Activated CD4-positive, alpha-beta T cell treated with anti-CD3 and anti-CD28 coated beads, Interleukin-2, amount 50 U/mL, for 16 hours (primary cell): ENCODE measurements at places on chromosomes 12 and 14.

DNA sequence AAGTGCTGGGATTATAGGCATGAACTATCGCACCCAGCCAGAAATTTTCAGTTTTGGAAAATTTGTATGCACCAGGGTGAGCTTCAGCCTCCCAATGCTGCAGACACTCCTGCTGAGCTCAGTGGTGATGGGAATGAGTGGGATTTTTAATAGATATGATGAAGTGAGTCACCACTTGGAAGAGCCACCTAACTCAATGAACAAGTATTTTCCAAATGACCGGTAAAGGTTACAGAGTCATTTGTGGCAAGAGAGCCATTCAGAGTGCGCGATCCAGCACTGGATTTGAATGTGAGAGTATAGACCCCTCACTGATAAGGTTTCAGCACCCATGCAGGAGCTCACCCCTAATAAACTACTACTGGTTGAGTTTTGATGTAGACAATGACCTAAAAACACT lies 100.7 kb downstream of the PPP2R5C start:
- no peak for DNase-seq

GRCh38 chr12:131188131-131189050 lies 234.7 kb downstream of the ADGRD1 start:
- DNase-seq = no peak

- DNase-seq = peak; percentile 76
Observed at GRCh38 chr14:80587096-80587724, 354.3 kb downstream of the CEP128 start.

- no peak for DNase-seq
Observed at GRCh38 chr12:128853600-128854197, 421 bp downstream of the GLT1D1 start.

DNA sequence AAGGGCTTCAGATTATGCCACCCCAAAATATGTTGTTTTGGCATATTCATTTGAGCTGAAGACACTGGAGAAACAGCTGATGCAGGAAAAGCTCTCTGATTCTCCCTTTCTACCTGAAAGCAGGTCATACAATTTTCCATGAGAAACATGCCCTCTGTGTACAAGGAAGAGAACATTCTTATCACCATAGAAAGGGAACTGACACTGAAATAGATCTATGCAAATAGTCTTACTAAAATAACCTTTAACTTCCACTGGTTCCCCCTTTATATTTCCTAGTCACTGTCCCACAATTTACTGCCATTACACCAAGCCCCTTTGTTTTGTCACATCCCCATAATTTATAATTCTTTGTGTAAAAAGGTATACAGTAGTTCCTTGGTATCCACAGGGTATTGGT lies 9.6 kb upstream of the PHC1 start:
- DNase-seq = no peak

DNA sequence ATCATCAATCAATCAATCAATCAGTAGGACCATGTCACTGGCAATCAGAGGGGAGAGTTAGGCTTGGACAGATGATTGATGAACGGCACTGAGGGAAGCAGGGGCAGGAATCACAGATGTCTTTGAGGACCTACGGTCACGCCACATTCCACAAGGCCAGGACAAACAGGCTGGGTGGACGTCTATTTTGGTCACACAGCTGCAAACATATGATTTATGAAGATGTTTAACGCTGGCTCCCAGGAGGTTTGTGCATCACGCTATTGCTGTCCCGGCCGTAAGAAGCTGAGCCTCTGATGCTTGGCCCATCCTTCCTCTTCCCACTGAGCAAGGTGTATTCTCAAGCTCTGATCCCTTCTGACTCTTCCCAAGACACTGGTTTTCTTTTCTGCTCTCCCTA lies 160.8 kb downstream of the FOXN3 start:
- no peak for DNase-seq

- DNase-seq = no peak
Observed at GRCh38 chr12:6207259-6207925, 7.2 kb downstream of the CD9 start.

DNA sequence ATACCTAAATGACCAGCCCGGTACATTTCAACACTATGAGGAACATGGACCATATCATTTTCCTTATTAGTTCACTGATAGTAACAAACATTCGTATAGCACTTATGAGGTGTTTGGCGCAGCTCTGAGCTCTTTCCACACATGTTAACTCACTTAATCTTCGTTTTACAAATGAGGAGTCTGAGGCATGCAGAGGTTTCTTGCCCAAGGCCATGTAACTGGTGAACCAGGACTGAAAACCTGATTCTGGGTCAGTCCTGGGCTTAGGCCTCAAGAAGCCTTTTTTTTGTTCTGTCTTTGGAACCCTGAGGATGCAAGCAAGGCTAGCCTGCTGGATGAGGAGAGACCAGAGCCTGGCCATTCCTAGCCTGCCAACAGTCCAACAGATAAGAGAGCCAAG lies 55.0 kb downstream of the C14orf132 start:
- no peak for DNase-seq

- DNase-seq = no peak
Observed at GRCh38 chr12:106126441-106127337, 12.1 kb downstream of the NUAK1 start.

DNA sequence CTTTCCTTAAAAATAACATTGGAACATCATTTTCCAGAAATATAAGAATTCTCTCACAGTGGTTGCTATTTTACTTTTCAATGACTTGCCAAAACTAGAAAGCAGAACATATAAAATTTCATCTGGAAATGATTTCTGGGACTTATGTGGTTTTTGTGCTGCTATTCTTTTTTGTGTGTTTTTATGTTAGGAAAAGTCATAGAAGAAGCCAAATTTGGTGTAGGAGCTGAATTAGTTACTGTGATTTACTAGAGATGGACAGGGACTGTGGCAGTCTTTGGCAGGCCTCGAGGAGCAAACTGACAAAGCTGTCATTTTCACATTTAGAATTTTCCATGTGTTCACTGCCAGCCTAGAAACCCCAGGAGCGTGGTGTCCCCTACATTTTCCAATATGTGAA lies 38.3 kb upstream of the LDHB start:
- DNase-seq = no peak

GRCh38 chr12:106645074-106645421 lies 62.2 kb downstream of the RFX4 start:
- DNase-seq = no peak

DNA sequence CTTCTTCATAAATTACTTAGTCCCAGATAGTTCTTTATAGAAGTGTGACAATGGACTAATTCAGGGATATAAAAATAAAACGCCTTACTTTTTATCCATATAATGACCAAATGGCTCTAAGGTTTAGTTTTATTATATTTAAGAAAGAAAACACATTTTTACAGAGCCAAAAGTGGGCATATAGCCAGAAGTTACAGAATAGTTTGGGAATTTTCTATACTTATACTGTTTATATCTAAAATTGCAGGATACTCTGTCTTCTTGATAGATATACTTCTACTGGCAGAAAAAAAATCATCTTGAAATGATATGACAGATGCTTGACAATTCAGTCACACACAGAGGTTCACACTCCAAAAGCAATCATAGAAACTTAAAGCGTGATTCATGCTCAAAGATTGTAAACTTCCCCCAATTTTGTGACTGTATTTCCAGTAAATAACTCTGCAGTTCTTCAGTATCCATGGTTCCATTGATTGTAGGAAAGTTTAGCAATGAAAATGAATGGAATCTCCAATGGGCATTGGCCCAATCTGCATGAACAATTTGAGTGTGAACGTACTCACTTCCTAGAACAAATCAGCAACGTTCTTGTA lies 307.8 kb downstream of the NOVA1 start:
- DNase-seq = no peak
